Karpas-422 (cell line): ENCODE measurements at places on chromosomes 7 and 10.

GRCh38 chr7:14691597-14692203, 210.9 kb downstream of the DGKB start:
- no peak overlapping the region for H3K27ac ChIP-seq
- H3K27me3 ChIP-seq, result no peaks in the 10 kb centered on the region
- DNase-seq, result peak; percentile 82
- H3K36me3 ChIP-seq, result no peaks in the 10 kb centered on the region
- H3K4me3 ChIP-seq, result no peak overlapping the region

GRCh38 chr7:138935465-138936011, 45.7 kb downstream of the KIAA1549 start:
- no peak overlapping the region for H3K4me3 ChIP-seq
- H3K4me1 ChIP-seq, result no peaks in the 10 kb centered on the region
- H3K27me3 ChIP-seq, result no peaks in the 10 kb centered on the region
- H3K36me3 ChIP-seq, result no peaks in the 10 kb centered on the region
- no peak overlapping the region for H3K27ac ChIP-seq

DNA sequence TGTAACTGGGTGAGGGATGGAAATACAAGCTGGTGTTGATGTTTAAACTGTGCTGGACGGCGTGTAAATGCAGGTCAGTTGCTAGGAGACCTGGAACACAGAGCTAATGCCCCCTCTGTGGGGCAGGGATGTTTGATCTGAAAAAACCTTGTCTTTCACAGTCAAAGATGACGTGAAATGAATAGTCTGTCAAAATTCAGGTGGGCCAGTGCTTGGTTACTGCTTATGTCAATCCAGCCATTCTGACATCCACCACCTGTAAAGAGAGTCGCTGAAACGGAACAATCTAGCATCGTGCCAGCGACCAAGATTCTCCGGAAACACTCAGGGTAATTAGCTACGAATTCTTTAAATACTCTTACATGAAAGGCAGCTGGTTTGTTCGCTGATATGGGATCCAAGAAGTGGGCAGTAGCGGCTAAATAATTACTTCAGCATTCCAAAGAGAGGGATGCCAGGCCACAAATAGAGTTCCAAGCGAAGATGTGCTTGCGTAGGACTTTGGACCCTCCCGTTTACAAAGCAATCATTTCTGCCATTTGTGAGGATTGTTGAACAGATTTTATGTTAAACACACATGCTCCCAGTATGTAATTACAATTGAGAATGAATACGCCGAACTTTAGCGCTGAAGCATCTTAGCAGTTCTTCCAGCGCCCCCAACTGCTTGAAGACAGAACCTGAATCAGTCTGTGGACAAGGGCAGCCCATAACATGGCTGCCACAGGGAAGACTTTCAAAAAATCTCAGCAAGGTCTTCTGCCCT, 7.3 kb upstream of the ASB4 start:
- no peak overlapping the region for H3K4me3 ChIP-seq
- peak; percentile 59 for DNase-seq
- no peaks in the 10 kb centered on the region for H3K36me3 ChIP-seq
- no peak overlapping the region for H3K27ac ChIP-seq
- no peaks in the 10 kb centered on the region for H3K27me3 ChIP-seq

DNA sequence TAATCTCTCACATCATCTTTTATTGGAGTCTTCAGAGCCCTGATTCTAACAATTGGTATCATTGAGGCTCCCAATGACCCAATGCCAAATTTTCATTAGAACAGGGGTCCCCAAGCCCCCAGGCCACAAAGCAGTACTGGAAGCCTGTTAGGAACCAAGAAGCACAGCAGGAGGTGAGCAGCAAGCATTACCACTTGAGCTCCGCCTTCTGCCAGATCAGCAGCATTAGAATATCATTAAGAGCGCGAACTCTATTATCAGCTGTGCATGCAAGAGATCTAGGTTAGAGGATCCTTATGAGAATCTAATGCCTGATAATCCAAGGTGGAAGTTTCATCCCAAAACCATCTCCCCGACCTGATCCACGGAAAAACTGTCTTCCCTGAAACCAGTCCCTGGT, 23.1 kb downstream of the KIF5B start:
- no peak overlapping the region for H3K4me3 ChIP-seq
- H3K27me3 ChIP-seq, result no peaks in the 10 kb centered on the region
- no peak for DNase-seq

GRCh38 chr10:35433851-35434426, 97.6 kb downstream of the CCNY start:
- no peaks in the 10 kb centered on the region for H3K36me3 ChIP-seq
- no peaks in the 10 kb centered on the region for H3K27me3 ChIP-seq
- DNase-seq, result no peak
- no peaks in the 10 kb centered on the region for H3K4me1 ChIP-seq
- H3K27ac ChIP-seq, result no peak overlapping the region

- no peaks in the 10 kb centered on the region for H3K27me3 ChIP-seq
- H3K4me1 ChIP-seq, result no peaks in the 10 kb centered on the region
- DNase-seq, result no peak
Measured at GRCh38 chr7:3712841-3713240, 411.8 kb downstream of the SDK1 start.

GRCh38 chr7:2204446-2204845, 28.3 kb downstream of the MAD1L1 start:
- H3K4me3 ChIP-seq, result no peak overlapping the region
- H3K27me3 ChIP-seq, result no peaks in the 10 kb centered on the region
- peaks cover 24% of the 10 kb centered on the region for H3K4me1 ChIP-seq

DNA sequence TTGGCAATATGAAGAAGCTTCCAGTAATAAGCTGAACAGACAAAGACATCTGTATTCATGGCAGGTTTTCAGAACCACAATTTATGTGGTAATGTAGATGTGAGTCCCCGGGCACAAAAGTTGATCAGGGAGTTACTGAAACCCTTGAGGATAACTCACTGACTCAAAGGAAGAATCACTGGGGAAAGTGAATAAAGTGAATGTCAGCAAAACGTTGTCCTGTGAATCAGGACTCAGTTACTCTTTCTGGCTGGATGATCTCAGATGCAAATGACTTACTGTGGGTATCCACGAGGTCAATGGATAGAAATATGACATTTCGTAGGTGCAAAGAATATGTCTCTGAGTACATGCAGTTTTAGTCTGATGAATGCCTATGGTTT, 172.8 kb upstream of the CTBP2 start:
- H3K4me1 ChIP-seq, result no peaks in the 10 kb centered on the region
- H3K4me3 ChIP-seq, result no peak overlapping the region
- H3K36me3 ChIP-seq, result no peaks in the 10 kb centered on the region
- no peak overlapping the region for H3K27ac ChIP-seq
- no peaks in the 10 kb centered on the region for H3K27me3 ChIP-seq

- H3K4me3 ChIP-seq, result no peak overlapping the region
- no peaks in the 10 kb centered on the region for H3K4me1 ChIP-seq
- no peaks in the 10 kb centered on the region for H3K36me3 ChIP-seq
- DNase-seq, result no peak
- H3K27me3 ChIP-seq, result no peaks in the 10 kb centered on the region
- no peak overlapping the region for H3K27ac ChIP-seq
Measured at GRCh38 chr7:155192961-155193640, 104.6 kb upstream of the INSIG1 start.
